ENCODE measurements at places on chromosomes 6 and 20. TPM values are rescaled to one million over a fixed set of nuclear protein-coding genes. Genes with fewer than 3 reads are reported as not detected.

The ZBP1 gene
- total RNA-seq: 0.30 TPM

The EEF1A2 gene
- total RNA-seq: 0.69 TPM

The COX4I2 gene
- total RNA-seq: not detected

The ARMC2 gene
- 3.9 TPM for total RNA-seq

The JPH2 gene
- 0.07 TPM for total RNA-seq

The C6orf58 gene
- total RNA-seq: not detected

The SYNCRIP gene
- 191 TPM for total RNA-seq

The CLVS2 gene
- not detected for total RNA-seq

The FAM83D gene
- 12.4 TPM for total RNA-seq

Measured in activated CD4-positive, alpha-beta T cell treated with anti-CD3 and anti-CD28 coated beads for 36 hours (primary cell).